ENCODE measurements at places on chromosomes 3 and 15. TPM values are rescaled to one million over a fixed set of nuclear protein-coding genes. Genes with fewer than 3 reads are reported as not detected.

DNA sequence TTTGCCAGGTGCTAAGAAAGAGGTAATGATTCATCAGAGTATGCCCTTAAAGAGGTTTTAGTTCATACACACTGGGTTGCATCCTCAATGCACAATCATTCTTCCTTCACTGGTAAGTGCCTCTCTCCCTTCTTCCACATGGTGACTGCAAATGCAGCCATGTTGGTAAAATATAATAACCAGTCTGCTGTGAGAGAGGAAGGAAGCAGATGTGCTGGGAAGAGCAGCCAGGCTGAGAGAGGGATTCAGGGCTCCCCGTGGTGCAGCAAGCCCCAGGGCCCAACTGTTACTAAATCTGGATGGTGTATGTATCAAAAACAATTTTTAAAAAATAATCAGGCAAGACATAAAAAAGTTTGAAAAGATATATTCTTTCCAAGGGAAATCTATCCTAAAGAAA lies 498.1 kb downstream of the MAGI1 start:
- DNase-seq: no peak

GRCh38 chr3:153246806-153247205 lies 84.8 kb downstream of the RAP2B start:
- DNase-seq: no peak

DNA sequence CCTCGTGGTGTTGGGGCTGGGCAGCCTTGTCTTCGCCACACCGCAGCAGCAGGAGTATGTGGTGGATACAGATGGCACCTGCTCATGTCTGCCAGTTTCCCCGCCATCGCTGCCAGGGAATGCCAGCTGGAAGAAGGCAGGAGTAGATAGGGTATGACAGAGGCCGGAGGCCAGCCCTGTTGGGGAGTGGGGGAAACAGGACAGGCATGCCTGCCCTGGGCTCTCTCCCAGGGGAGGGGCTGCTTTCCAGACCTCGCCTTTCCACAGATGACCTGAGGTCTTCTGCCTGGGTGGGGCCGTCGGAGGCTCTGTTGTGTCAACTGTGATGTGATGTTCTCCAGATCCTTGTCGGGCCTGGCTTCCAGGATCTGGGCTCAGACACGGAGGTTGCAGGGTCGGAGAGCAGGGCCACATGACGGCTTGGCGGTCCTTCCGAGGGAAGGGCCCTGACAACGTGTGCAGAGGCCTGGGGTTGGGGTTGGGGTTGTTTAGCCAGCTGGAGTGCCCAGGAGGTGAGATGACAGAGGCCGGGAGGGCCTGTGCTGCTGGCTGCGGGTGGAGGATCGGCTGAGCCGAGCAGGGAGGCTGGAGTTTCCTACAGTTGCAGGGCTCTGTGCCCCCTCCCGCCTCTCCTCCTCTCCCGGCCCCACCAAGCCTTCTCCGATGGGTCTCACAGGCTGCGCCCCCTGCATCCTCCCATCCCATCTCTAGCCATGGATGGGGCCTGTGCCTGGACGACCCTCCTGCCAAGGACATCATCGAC lies 102.0 kb downstream of the TBC1D2B start:
- no peak for DNase-seq

Gene AEN
- total RNA-seq: 41.7 TPM

DNA sequence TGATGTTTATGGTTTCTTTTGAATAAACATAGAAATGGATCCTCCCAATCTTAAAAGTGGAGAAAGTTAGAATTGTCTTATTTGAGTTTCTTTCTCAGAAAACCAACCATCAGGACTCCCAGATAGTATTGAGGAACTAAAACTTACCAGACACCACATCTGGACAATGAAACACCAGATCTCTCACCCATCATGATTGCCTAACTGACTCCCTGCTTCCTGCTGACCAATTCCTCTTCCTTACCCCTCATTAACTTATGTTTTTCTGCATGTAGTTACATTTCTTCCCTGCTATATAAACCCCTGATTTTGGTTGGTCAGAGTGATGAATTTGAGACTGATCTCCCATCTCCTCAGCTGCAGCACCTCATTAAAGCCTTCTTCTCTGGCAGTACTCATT lies 242.0 kb upstream of the SETMAR start:
- no peak for DNase-seq

DNA sequence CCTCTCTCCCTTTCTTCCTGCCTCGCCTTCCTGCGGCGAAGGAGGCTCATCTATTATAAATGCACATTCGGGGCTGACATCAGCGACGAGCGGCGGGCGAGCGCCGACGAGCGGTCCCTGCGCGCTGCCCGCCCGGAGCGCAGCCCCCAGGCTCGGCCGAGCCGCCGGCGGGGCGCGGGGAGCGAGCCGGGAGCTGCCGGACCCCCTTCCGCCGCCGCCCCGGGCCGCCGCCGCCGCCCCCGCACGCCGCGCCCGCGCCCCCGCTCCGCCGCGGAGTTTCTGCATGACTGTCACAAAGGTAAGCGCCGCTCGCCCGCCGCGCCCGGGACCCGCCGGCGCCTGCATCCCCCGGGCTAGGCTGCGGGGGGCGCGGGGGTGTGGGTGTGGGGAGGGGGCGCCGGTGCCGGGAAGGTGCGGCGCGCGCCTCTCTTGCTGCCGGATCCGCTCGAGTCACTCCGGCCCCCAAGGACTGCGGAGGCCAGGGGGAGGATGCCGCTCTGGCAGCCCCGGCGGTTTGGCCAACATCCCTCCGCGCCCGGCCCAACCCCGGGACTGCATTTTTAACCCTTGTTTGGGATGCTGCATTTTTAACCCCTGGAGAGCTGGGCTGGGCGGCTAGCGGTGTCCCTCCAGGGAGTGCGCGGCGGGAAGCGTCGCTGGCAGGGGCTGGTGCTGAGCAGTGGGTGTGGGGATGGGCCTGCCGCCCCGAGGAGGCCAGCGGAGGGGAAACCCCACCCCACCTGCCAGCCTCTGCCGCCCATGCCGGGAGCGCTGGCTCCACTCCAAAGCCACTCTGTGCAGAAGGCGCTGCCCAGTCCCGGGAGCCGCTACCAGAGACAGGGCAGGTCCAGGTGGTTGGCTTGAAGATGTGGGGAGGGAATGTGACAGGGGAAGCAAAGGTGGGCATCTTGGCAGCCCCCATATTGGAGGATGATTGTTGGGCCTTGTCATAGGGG lies at the start of gene CORO2B:
Gene CORO2B, plus strand, starts transcription at position 14 of the 956 bp plus-strand sequence. Its CDS starts 270 bp downstream, at position 284.
- DNase-seq: peak; percentile 65

DNA sequence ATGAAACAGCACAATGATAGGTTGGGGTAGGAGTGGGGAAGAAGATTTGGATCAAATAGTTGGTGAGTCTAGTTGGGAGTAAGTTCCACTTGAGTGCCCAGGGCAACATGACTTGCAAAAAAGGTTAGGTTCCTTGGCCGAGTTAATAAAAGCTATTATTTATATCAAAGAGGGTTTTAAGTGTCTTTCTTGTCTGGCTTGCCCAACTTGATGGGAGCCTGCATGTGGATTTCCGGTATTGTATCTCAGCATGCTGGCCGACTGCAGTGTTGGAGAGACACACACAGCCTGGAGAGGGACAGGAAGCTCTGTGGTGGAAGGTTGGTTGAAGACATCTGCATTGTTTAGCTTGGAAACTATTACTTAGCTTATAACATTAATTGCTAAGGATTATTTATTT lies 449.5 kb upstream of the TBL1XR1 start:
- peak; percentile 8 for DNase-seq

Gene PML
- total RNA-seq: 28.1 TPM

DNA sequence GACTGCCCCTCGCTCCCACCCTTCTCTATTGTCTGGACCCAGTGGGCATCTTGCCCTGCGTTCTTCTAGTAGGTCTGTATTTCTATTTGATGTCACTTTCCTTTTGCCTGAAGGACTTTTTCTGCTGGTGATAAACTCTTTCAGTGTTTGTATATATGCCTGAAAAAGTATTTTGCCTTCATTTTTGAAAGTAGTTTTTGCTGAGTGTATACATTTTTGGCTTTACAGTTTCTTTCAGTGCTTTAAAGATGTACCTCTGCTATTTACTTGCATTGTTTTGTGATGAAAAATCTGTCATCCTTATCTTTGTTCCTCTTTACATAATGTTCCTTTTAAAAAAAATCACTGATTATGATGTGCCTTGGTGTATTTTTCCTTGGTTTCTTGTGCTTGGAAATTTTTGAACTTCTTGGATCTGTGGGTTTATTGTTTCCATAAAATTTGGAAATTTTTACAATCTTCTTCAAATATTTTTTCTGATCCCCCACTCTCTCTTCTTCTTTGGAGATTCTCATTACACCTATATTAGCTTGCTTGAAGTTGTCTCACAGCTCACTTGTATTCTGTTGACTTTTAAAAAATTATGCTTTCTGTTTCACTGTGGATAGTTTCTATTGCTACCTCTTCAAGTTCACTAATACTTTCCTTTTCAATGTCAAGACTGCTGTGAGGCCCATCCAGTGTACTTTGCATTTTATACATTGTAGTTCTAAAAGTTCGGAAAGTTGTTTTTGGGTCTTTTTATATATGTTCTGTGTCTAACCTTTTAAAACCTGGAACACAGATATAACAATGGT lies 67.8 kb downstream of the RGMA start:
- no peak for DNase-seq

All from OCI-LY7 (cell line).